Mucosa of descending colon (tissue), 3 donors: ENCODE measurements at places on chromosomes 13 and 19.

GRCh38 chr19:18119717-18120105 is 22.1 kb downstream of the MAST3 start:
- DNase-seq: peak; percentile 78

GRCh38 chr19:54928299-54928698 is 19.0 kb downstream of the NLRP7 start:
- no peak for DNase-seq

GRCh38 chr13:21225082-21225481 is 48.6 kb downstream of the MRPL57 start:
- DNase-seq: no peak

DNA sequence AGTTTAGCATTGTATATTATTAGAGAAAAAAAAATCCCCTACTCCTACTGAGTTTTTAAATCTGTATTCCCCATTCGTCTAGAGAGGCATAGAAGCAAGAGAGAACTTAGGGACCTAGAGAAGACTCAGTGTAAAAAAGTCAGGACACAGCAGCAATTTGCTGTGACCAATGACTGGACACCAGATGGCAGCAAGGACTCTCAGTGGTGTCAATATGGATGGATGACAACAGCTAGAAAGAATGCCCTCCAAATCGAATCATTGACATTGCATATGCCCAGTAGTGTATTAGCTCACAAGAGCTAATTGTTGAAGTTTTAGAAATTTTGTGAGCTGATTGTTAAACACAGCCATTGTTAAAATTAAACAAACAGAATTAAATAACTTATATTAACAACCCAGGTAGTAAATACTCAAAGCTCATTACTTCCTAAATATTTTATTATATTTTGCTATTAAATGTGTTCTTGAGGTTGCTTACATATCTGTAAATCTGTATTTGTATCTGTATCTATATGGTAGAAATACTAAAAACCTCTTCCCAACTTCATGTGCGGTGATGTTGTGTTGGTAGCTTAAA is 43.9 kb downstream of the SIAH3 start:
- no peak for DNase-seq

DNA sequence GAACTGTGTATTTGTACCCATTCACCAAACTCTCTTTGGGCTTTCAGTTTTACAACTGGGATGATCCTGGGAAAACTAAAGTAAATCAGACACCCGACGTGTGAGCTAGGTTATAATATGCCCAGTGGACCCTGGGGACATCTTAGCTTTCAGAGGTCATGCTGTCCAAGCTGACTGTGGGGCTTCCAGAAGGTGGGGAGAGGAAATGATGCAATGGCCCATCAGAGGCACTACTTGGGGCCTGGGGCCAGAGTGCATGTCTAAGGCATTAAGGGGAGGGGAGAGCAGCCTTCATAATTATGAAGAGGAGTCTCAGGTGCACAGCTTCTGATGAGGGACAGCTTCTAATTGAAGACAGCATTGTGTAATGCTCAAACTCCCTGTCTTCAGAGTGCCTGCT is 30.9 kb downstream of the ALOX5AP start:
- DNase-seq: no peak

DNA sequence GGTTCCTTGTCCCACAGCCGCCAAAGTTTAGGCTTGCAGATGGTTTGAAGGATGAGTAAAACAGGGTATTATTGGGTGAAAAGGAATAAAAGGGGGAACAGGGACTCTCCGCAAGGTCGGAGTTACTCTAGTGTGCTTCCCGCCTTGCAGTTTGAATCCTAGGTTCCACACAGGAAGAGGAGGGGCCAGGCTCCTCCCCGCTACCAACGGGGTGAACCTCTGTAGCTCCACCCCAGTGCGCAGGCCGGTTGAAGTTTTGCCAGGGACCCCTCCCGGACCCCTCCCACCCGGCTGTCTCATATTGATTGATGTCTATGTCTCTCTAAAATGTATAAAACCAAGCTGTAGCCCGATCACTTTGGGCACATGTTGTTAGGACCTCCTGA is 11.6 kb upstream of the GTF2F2 start:
- no peak for DNase-seq

DNA sequence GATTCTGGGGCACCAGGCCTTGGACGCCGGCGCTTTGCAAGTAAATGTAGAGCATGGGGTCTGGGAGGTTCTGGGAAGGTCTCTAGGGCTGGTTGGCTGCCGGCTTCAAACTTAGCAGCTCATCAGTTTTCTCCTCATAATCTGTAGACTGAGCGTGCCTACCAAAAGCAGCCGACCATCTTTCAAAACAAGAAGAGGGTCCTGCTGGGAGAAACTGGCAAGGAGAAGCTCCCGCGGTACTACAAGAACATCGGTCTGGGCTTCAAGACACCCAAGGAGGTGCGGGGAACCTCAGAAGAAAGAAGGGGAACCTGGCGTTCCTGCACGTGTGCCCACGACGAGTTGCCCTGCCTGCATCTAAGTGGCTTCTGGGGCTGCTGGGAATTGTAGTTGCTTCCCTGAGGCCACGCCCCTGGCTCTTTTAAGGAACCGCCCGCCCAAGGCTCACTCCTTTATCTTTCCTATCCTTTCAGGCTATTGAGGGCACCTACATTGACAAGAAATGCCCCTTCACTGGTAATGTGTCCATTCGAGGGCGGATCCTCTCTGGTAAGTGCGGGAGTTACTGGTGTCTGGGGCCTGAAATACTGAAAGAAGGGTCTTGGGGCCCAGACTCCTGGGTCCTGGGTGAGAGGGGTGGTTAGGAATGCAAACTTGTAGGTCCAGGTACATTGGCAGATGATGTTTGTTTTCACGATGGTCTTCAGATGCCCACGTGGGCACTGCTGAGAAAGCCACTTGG is 984 bp downstream of the RPS11 start:
- DNase-seq: peak; percentile 89

GRCh38 chr13:73987618-73988017 is 146.6 kb downstream of the KLF12 start:
- no peak for DNase-seq

DNA sequence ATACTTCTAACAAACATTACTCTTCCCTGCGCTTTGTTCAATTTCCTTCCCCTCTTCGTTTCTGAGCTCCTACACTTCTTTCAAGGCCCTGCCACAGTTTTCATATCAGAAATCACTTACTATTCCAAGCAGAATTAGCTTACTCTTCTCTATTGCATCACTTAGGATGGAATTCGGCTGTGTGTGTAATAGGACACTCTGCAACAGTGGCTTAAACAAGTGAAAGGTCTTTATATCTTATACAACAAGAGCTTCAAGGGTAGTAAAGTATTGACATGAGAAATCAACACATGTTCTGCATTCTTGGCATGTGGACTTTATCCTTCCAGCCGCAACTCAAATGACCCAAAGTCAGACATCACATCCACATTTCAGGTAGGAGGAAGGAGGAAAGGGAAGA is 279.6 kb downstream of the PCDH20 start:
- DNase-seq: no peak
